NCI-H1436 treated with DMSO at 0.1 percent for 48 hours (cell line): ENCODE measurements at places on chromosomes 3 and 15.

- no peak for DNase-seq
These were observed 12.3 kb upstream of the SLC30A4 start for GRCh38 chr15:45534821-45535220.

DNA sequence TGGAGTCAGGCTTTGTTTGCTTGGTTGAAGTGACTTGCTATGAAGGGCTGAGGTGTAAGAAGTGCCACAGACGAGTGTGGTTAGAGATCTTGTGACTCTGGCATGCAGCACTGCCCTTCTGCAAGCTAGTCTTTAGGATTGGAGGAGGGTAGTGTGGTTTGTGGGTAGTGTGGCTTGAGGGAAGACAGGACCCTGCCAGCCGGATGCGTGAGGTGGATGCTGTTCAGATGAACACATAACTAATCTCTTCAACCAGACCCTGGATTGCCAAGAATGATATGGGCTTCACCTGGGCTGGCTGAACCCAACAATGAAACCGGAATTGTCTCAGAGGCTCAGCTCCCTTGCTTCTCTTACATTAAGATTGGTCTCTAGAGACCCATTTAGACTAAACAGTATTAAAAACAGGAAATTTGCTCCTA is 32.7 kb downstream of the STARD9 start:
- DNase-seq = no peak

DNA sequence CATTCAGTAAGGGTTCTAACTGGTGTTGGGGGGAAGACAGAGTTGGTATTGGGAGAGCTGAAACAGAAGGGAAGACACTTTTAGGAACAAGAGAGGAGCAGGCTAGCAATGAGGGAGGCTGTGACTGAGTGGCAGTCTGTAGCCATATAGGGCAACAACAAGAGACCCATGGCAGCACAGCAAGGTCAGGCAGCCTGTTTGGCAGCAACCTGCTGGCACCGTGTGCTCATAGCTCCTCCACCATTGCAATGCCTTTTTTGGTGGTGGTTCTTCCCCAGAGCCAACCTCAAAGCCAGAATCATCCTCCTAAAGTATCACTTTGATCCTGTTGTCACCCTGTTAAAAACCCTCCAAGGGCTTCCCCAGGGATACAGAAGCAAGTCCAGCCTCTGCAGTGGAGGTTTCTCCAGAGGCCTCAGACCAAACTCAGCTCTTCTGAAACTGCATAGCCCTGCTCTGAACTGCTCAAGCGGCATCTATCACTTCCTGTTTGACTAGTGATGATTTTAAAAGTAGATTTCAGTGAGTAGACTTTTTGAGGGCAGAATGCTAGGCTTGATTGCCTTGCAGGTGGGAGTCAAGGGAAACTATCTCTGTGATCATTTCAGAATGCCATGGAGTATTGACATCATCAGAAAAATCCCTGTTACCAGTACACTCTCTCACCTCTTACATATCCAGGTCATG is 176.9 kb downstream of the STAC start:
- no peak for DNase-seq

- no peak for DNase-seq
These were observed 329.7 kb upstream of the TLE3 start for GRCh38 chr15:70427167-70428120.

GRCh38 chr3:111568911-111569310 is 26.2 kb downstream of the ZBED2 start:
- DNase-seq = no peak

DNA sequence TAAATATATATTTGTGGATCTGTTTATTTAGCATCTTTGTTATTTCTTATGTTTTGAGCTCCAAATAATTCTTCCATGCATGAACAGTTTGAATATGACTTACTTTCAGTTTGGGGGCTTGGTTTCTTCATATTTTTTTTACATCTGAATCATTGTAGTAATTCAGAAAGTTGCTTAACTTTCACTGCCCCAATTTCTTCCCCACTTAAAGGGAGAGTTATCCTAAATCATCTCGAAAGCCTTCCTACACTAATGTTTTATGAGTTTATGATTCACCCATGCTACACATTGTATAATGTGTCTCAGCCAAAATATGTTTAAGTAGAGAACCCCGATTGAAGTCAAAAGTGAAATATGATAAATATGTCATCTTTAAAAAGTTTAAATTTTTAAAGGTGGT is 47.8 kb downstream of the SPRED1 start:
- DNase-seq = no peak

- no peak for DNase-seq
These were observed 2.7 kb upstream of the CACNA2D2 start for GRCh38 chr3:50506169-50506568.

DNA sequence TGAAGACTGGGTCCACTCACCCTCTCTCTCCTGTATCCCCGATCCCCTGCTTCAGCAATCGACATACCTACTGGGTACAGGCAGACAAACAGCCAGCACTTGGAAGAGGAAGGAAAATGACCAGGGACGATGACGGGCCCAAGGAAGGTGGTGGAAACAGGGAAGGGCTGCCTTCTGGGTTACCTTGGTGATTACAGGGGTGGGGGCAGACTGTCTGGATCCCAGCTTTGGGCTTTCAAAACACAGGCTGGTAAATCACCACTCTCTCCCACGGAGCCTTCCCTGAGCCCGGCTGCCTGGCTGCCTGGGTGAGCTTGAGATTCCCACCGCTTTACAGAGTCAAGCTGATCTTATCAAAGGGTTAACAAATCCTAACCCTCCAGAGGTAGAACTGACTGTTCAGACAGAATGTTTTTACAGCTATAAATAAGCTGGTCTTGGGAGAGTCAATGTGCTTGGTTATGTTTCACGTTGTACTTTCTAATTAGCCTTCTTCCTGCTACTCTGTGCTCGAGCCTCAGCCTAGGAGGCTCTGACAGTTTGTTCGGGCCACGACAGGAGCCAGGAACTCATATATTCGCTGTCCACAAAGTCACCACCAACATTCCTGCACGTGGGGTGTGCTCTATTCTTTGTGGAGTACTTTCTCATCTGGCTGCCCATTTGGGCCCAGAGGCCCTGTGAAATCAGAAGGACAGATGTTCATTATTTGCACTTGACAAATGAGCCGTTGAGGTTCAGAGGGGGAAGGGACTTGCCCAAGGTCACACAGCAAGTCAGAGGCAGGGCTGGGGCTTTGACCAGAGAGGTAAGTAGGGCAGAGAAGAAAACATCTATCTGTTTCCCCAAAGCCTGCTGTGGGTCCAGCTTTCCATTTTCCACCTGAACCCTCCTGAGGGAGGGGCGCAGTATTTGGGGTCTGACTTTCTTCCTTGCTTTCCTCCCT is 63.5 kb downstream of the FEM1B start:
- no peak for DNase-seq

GRCh38 chr3:190996181-190996775 is 133.8 kb upstream of the GMNC start:
- DNase-seq = no peak

- DNase-seq = no peak
These were observed 130.8 kb downstream of the CPNE4 start for GRCh38 chr3:131903988-131904415.

DNA sequence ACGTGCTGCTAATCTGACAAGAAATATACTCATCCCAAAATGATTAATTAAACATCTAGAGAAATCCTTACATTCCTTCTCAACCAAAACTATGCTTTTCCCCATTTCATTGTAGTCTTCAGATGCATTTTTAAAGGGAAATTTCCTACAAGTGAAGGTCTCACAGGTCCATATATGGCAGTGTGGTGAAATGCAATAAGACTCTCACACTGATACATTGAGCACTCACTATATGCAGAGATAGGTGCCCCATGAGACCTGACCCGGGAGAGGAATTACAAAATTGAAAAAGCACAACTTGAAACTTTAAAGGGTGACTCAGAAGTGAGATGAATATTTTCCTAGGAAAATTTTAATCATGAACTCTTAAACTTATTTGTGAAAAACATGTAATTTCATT is 629.2 kb upstream of the NAALADL2 start:
- DNase-seq = no peak

DNA sequence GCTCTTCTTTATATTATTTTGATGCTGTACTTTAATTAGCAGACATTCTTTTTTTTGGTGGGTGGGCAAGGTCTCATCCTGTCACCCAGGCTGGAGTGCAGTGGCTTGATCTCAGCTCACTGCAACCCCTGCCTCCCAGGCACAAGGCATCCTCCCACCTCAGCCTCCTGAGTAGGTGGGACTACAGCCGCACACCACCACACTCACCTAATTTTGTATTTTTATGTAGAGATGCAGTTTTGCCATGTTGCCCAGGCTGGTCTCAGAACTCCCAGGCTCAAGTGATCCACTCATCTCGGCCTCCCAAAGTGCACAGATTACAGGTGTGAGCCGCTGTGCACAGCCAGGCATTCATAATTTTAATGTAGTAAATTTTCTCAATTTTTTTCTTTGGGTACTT is 608.1 kb downstream of the ZNF385D start:
- no peak for DNase-seq

DNA sequence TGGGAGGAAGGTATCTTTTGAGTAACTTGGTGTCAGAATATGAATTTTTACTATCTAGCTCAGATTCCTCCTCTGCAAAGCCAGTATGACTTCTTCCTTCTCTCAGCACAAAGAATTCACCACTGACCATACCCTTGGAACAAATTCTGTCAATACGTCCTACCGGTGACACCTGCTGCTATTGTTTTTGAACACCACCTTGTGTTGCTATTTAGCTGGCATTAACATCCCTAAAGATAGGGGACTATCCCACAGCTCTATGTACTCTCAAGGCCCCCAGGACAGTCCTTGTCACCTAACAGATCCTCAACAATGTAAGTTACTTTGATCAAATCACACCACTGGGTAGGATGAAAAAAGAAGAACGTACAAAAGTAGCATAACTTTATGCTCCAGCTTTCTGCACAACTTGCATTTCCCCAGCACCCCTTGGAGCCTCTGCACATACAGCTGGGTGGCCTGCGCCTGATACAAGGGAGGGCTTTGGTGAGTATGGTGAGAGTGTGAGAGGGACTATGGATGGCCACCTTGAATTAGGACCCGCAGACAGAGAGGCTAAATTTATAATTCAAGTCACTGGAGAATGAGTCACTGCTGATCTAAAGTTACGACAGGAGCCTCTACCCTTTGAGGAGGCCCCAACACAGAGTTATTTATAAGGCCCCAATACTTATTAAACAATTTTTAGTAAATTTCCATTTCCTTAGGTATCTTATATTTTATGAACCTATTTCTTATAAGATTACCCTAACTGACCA is 2.3 kb upstream of the COLQ start:
- DNase-seq = no peak

- no peak for DNase-seq
These were observed 54.9 kb upstream of the SNRK start for GRCh38 chr3:43231276-43232000.

- DNase-seq = no peak
These were observed 4.1 kb downstream of the MBNL1 start for GRCh38 chr3:152272771-152273242.

DNA sequence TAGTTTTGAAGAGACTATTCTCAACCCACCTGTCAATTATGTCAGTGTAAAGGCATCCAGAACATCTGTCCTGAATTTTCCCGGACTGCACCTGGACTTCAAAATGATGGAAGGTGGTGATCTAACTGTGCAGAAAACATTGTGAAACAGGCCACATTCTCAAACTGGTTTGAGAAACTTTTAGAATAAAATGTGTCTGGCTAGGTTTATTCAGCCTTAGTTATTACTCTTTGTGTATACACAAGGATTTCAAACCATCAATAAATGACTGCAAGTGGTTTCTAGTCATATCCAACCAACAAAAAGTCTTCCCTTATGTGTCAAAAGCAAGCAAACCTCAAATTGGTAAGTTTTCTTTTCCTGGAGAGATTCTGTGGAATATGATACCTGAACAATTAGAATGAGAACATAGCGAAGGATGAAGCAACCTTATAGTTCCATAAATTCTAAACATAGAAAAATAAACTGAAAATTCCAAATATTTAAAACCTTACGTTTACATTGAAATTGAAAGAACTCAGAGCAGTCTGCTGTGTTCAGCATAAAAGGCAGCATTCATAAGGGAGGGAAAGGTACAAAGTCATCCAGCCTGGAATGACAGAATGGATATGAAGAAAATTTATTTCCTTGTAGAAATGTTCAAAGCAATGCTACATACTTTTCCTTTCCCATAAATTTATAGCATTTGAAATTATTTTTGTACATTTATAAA is 306.6 kb upstream of the TGFBR2 start:
- DNase-seq = no peak

- DNase-seq = no peak
These were observed 338.2 kb upstream of the SLCO3A1 start for GRCh38 chr15:91515188-91515754.

GRCh38 chr3:10520072-10520471 is 14.7 kb upstream of the ATP2B2 start:
- no peak for DNase-seq

DNA sequence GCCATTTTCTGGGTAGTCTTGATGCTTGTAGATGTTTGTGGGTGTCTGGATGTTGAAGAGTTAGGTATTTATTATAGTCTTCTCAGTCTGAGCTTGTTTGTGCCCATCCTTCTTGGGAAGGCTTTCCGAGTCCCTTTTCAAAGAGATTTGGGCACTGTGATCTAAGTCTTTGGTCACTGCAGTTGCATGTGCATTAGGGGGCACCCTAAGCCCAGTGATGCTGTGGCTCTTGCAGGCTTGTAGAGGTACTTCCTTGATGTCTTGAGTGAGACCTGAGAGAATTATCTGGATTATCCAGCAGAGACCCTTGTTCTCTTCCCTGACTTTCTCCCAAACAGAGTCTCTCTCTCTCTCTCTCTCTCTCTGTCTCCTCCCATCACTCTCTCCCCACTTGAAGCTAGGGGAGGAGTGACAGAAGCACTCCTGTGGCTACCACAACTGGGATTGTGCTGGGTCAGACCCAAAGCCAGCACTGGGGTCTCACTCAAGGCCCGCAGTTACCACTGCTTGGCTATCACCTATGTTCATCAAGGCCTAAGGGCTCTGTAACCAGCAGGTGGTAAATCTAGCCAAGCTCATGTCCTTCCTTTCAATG is 68.5 kb downstream of the TMCO5A start:
- DNase-seq = no peak

GRCh38 chr3:43009547-43009946 is 30.4 kb downstream of the GASK1A start:
- no peak for DNase-seq

DNA sequence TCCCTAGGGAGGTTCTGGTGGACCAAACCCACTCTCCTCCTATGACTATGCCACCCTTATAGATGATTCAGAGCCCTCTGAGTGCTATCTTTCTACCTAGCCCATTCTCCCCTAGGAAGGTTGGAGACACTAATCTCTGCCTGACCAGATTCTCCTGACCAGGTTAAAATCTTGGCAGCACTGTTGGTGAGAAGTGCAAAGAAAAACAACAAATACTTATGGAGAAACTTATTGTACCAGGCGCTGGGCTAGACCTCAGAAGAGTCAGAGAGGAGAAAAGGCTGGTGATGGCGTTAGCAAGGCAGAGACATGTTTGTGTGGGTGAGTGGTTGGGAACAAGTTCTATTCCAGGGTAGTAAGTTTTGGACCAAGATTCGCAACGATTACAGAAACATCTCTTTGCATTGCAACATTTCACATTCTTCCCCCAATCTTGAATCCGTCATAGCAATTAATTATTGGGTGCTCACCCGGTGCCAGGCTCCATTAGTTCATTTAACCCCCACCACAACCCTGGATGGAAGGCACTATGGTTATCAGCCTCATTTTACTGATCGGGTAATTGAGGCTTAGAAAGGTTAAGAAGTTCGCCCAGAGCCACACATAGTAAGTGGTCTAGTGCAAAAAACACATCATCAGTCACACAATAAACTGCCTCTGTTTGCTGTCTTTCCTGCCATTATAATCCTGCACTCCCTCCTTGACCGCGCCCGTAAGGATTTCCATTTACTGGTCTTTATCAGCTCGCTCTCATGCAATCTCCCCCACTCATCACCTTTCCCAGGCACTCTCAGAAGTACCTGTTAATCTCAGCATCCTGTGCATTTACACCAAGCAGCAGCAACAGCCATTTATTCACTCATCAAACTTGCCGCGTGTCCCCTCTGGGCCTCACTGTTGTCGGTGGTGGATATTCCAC is 655 bp upstream of the TSPAN3 start:
- DNase-seq = no peak
